ENCODE measurements at places on chromosomes 1 and 21. TPM values are rescaled to one million over a fixed set of nuclear protein-coding genes. Genes with fewer than 3 reads are reported as not detected.

Gene IL19
- not detected for total RNA-seq

Gene PPM1J
- 1.4 TPM for total RNA-seq

Gene LAX1
- total RNA-seq, result not detected

Gene ASCL5
- total RNA-seq, result 2.4 TPM

Gene SNAP47
- total RNA-seq, result 145 TPM

Gene THEM5
- not detected for total RNA-seq

Gene SELP
- total RNA-seq, result not detected

Measured in PC-3 (cell line).